HuH-7 (cell line): ENCODE measurements at places on chromosomes 13 and 19.

GRCh38 chr13:44523146-44524015, 52.7 kb downstream of the TSC22D1 start:
- peak; percentile 17 for DNase-seq

DNA sequence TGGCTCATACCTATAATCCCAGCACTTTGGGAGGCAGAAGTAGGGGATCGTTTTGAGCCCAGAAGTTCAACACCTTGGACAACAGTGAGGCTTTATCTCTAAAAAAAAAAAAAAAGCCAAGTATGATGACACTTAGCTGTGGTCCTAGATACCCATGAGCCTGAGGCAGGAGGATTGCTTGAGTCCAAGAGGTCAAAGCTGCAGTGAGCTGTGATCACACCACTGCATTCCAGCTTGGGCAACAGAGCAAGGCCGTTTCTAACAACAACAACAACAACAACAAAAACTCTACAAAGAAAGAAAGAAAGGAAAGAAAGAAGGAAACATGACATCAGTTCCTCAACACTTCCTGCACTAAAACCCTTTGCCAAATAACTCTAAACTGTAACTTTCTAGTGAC, 265.1 kb upstream of the DACH1 start:
- DNase-seq = no peak

- DNase-seq = no peak
Observed at GRCh38 chr13:27559719-27560118, 60.6 kb downstream of the LNX2 start.

DNA sequence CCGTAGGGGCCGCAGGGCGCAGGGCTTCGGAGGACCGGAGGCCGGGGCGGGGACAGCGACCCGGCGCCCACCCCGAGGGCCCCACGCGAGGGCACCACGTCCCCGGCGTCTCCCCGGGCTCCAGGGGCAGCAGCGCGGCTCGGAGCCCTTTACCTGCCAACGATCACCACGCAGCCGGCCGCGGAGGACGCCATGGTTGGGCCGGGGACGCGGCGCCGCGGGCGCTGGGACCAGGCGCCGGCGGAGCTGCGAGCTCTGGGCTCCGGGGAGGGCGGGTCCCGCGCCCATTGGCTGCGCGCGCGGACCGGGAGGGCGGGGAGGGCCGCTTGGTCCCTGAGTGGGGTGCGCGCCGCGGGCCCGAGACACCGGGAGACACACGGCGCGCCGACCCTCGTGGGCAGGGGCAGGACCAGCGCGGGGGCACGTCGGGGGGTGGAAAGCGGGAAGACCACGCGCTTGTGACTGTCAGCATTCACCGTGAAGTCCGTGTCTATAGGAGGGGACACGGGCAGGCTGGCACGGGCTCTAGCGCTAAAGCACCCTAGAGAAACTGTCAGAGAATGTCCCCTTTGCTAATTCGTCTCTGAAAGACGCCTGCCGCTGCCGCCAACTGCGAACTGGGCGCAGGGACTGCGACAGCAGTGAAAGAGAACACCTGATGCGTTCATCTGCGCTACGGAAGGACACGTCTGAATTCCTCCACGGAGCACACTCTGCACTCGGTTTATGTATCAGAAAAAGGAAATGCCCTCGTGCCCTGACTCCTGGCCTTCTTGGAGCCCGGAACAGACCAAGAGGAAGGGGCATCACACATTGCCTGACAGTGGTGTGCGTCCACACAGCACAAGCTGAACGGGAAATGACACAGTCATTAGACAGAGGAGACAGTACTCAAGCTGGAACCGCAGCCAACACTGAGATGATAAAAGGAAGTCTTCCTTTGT, at the start of gene CRYL1:
Gene CRYL1 (minus strand): TSS at position 257 of the 944 bp plus-strand sequence. CDS start 63 bp downstream, at position 194.
- peak; percentile 69 for DNase-seq

DNA sequence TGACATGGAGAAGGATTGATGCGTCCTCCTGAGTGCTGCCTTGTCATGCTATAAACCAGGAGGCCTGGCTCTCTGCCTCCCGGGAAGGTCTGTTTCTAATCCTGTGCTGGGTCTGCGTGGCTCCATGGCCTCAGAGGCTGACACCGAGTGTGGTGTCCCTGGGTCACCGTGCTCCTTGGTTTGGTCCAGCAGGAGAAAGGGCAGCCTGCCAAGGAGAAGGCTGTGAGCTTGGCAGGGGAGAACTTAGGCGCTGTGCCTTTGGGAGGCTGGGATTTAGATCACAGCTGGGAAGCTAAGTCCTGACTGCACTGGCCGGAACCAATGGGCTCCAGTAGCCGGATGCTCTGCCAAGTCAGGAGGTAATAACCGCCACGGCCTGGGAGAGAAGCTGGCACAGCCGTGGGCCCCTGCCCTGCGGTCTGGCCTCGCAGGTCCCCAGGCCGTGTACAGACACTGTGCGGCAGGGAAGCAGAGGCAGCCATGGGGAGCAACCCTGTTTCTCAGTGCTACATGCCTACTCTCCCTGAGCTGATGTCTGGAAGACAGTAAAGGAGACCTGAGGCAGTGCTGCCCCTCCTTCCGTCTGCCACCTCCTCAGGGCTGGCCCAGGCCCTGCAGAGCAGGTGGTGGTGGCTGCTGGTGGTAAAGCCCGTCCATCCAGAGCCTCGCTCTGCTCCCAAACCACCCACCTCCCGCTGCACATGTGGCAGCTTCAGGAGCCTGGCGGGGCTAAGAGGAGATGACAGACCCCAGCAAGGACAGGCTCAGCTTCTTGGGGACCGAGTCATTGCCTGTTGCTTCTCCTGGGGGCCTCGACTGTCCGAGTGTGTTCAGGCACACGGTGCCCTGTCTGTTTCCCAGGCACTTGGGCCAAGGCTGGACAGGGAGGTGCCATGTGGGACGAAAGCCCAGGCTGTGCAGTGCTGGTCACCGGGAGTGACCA, 44.9 kb downstream of the C13orf46 start:
- no peak for DNase-seq

GRCh38 chr13:20497006-20497775, 28.5 kb downstream of the CRYL1 start:
- DNase-seq = no peak

DNA sequence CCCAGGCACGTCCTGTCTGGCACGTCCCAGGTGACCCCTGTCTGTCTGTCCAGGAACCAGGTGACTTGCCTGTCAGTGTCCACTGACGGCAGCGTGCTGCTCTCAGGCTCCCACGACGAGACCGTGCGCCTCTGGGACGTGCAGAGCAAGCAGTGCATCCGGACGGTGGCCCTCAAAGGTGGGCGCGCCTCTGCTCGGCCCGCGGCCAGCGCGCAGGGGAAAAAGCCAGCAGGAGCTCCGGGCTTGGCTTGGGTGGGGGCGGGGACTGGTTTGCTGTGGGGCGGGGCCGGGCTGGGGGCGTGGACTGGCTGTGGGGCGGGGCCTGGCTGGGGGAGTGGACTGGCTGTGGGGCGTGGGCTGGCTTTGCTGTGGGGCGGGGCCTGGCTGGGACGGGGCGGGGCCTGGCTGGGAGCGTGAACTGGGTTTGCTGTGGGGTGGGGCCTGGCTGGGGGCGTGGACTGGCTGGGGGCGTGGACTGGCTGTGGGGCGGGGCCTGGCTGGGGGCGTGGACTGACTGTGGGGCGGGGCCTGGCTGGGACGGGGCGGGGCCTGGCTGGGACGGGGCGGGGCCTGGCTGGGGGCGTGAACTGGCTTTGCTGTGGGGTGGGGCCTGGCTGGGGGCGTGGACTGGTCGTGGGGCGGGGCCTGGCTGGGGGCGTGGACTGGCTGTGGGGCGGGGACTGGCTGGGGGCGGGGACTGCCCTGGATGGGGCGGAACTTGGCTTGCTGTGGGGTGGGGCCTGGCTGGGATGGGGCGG, 7.2 kb downstream of the WDR18 start:
- DNase-seq = no peak
